ENCODE measurements at places on chromosomes 11 and 22.

DNA sequence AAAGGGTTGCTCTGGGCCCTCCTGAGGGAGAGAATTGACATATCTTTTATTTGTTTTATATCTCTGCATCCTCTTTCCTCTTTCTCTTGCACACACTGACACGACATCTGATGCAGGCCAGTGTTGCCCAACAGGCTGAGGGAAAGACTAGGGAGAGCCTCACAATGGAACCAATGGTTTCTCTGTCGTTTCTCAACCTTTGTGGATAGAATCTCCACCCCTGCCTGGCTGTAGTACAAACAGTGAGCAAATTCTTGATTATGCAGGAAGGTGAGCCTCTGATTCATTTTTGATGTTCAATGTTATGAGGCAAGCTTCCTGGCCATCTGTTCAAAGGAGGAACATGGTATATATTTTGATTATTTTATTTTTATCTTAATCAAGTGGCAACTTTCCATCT is 49.8 kb upstream of the PLET1 start:
- H3K27ac ChIP-seq: no peak overlapping the region
- no peaks in the 10 kb centered on the region for H3K4me1 ChIP-seq
- no peaks in the 10 kb centered on the region for H3K27me3 ChIP-seq
- H3K36me3 ChIP-seq: peaks cover 29% of the 10 kb centered on the region
- DNase-seq: no peak
- H3K4me3 ChIP-seq: no peak overlapping the region

DNA sequence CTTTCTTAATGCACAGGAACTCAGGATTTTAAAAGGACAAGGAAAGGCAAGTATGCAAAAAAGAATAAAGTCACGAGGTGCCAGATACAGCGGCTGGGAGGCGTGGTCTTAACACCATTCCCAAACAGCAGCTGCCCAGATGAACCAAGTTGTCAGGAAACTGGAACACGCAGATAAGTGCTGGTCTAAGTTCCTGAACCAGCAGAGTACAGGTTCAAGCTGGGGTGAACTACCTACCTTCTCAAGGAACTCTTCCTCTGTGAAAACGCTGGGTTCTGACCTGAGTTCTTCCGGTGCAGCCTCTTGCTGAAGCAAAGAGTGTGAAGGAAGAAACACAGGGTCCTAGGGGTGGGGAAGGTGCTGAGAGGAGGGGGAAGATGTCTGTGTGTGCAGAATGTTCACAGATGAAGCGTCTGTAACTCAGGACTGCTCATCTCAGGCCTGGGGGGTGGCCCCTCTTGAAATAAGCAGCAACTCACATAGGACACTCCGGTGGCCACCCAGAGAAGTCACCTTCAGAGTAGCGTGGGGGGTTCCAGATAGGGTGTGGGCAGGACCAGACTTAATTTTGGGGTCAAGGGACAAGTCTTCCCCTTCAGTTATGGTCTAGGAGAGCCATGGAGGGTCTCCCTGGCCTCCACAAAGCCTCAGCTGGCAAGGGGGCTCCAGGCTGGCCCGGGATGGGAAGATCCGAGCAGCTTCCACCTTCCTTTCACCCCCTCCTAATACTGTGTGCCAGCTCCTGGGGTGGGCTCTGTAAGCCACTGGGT is 3.2 kb downstream of the TPST2 start:
- no peaks in the 10 kb centered on the region for H3K36me3 ChIP-seq
- H3K4me3 ChIP-seq: no peak overlapping the region
- H3K4me1 ChIP-seq: no peaks in the 10 kb centered on the region
- H3K27me3 ChIP-seq: no peaks in the 10 kb centered on the region
- no peak overlapping the region for H3K27ac ChIP-seq

- H3K4me3 ChIP-seq: no peak overlapping the region
- DNase-seq: no peak
- H3K27ac ChIP-seq: no peak overlapping the region
- H3K4me1 ChIP-seq: no peaks in the 10 kb centered on the region
- no peaks in the 10 kb centered on the region for H3K27me3 ChIP-seq
Measured at GRCh38 chr22:37716708-37717107, 19.9 kb downstream of the TRIOBP start.

GRCh38 chr11:132632641-132633124 is 899.6 kb downstream of the OPCML start:
- no peak overlapping the region for H3K27ac ChIP-seq
- no peaks in the 10 kb centered on the region for H3K4me1 ChIP-seq
- no peaks in the 10 kb centered on the region for H3K27me3 ChIP-seq
- no peaks in the 10 kb centered on the region for H3K36me3 ChIP-seq
- H3K4me3 ChIP-seq: no peak overlapping the region
- DNase-seq: no peak

- no peak for DNase-seq
- no peaks in the 10 kb centered on the region for H3K4me1 ChIP-seq
- H3K36me3 ChIP-seq: no peaks in the 10 kb centered on the region
- no peak overlapping the region for H3K27ac ChIP-seq
Measured at GRCh38 chr11:67095214-67095507, 23.9 kb upstream of the KDM2A start.

- H3K36me3 ChIP-seq: no peaks in the 10 kb centered on the region
- DNase-seq: no peak
- H3K27ac ChIP-seq: no peak overlapping the region
Measured at GRCh38 chr22:48709976-48710375, 1117.7 kb downstream of the BRD1 start.

DNA sequence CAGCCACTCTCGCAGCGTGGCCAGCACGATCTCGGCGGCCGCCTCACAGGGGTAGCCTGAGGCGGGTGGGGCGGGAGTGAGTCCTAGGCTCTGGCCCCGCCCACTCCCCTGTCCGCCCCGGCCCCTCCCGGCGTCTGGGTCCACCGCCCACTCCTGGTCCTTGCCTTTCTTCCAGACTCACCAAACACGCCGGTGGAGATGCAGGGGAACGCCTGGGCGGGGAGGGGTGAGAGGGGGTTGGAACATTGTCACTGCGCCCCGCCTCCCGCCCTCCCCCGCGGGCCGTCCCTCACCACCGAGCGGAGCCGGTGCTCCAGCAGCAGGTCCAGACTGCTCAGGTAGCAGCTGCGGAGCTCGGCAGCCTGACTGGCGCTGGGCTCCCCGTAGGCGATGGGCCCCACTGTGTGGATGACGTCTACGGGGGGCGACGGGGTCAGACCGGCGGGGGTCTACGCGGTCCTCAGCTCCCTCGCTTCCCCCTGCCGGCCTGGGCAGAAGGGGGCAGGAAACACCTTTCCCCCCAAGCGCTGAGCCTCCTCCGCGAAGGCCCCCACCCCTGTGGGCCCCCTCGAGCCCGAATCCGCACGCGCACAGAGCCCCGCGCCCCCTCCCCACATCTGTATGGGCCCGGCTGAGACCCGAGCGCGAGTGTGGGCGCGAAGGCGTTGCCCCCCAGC is 13.2 kb downstream of the OTUB1 start:
- H3K27me3 ChIP-seq: no peaks in the 10 kb centered on the region
- H3K4me3 ChIP-seq: no peak overlapping the region
- DNase-seq: no peak
- no peaks in the 10 kb centered on the region for H3K36me3 ChIP-seq
- H3K27ac ChIP-seq: peak overlapping the region; percentile 49
- peaks cover 23% of the 10 kb centered on the region for H3K4me1 ChIP-seq

DNA sequence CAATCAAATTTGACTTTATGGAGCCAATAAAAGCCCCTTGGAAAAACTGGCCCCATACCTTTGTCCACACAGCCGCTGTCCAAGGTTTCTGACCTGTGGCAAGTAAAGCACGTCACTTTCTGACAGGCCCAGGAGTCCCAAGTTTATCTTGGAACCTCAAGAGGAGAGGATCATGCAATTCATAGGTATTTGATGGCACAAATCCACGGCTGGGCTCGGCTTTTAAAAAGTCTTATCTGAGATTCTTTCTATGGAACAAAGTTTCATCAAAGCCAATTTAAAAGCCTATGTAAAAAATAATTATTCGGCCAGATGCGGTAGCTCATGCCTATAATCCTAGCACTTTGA is 13.6 kb downstream of the TMEM138 start:
- H3K4me3 ChIP-seq: no peak overlapping the region
- peaks cover 22% of the 10 kb centered on the region for H3K4me1 ChIP-seq
- no peak overlapping the region for H3K27ac ChIP-seq
- peak; percentile 36 for DNase-seq
- H3K36me3 ChIP-seq: no peaks in the 10 kb centered on the region

- H3K4me1 ChIP-seq: no peaks in the 10 kb centered on the region
- no peak overlapping the region for H3K4me3 ChIP-seq
- no peaks in the 10 kb centered on the region for H3K27me3 ChIP-seq
- DNase-seq: no peak
- H3K36me3 ChIP-seq: no peaks in the 10 kb centered on the region
Measured at GRCh38 chr11:32311346-32312065, 123.8 kb downstream of the WT1 start.

DNA sequence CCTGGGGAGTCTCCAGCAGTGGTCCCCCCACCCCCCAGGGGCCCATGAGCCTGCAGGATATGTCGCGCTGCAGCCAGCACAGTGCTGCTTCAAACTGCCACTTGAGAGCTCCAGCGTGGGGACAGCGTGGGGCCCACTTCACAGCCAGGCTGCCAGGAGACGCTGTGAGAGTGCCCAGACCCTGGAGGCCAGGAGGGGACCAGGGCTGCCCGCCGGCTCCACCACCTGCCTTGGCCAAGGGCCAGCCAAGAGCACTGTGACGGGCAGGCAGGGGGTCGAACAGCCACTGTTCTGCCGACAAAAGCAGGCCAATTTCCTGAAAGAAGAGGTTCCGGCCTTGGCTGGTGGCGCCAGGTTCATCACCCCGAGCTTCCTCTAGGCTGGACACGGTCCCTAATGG is 60.2 kb downstream of the FLRT1 start:
- H3K27me3 ChIP-seq: no peaks in the 10 kb centered on the region
- peak overlapping the region; percentile 83 for H3K27ac ChIP-seq
- H3K4me3 ChIP-seq: no peak overlapping the region
- H3K36me3 ChIP-seq: no peaks in the 10 kb centered on the region
- no peak for DNase-seq
- no peaks in the 10 kb centered on the region for H3K4me1 ChIP-seq

- no peak overlapping the region for H3K27ac ChIP-seq
- DNase-seq: no peak
- H3K4me1 ChIP-seq: peaks cover 53% of the 10 kb centered on the region
- H3K36me3 ChIP-seq: peaks cover 5% of the 10 kb centered on the region
- H3K4me3 ChIP-seq: no peak overlapping the region
- no peaks in the 10 kb centered on the region for H3K27me3 ChIP-seq
Measured at GRCh38 chr11:65442842-65443331, 20.3 kb downstream of the NEAT1 start.

DNA sequence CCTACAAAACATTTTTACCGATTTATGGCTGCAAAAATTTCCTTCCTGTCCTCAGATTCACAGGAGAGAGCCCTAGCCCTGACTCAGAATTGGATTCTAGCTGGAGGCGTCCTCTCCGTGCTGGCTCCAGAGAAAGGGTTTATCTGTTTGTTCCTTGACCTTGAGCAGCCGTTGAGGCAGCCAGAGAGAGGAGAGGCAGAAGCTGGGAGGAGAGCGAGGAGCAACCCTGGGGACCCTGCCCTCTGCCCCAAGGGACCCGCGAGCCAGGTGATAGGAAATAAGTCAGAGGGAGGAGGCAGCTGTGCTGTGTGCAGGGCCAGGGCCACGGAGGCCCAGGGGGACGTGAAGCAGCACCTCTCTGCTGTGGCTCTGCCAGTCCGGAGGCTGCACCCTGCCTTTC is 75.6 kb downstream of the IGLL1 start:
- no peaks in the 10 kb centered on the region for H3K4me1 ChIP-seq
- H3K4me3 ChIP-seq: no peak overlapping the region

DNA sequence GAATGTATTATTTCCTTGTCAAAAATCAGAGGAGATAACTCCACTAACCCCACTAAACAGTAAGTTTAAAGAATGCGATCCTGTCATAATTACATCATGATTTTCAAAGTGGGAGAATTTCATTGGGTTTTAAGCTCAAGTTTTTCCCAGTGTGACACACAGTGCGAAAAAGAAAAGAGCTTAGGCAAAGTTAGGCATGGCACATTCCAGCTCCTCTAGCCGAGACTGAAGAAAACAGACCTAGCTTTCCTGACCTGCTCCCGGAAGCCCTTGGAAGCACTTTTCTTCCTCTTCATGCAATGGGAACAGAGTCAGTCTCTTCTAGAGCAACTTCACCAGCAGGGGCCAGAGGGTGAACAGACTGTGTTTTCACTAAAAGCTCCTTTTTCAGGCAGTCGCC is 76.6 kb upstream of the AKIP1 start:
- H3K27me3 ChIP-seq: no peaks in the 10 kb centered on the region
- no peak overlapping the region for H3K27ac ChIP-seq
- no peak overlapping the region for H3K4me3 ChIP-seq
- H3K4me1 ChIP-seq: no peaks in the 10 kb centered on the region
- no peak for DNase-seq

GRCh38 chr11:99505831-99506230 is 485.1 kb downstream of the CNTN5 start:
- no peak overlapping the region for H3K27ac ChIP-seq
- H3K36me3 ChIP-seq: no peaks in the 10 kb centered on the region
- H3K4me1 ChIP-seq: no peaks in the 10 kb centered on the region
- H3K4me3 ChIP-seq: no peak overlapping the region
- no peaks in the 10 kb centered on the region for H3K27me3 ChIP-seq

GRCh38 chr22:43013355-43014315 is 1.3 kb downstream of the PACSIN2 start:
- H3K4me3 ChIP-seq: peak overlapping the region; percentile 89
- H3K4me1 ChIP-seq: no peaks in the 10 kb centered on the region
- H3K27ac ChIP-seq: no peak overlapping the region
- no peak for DNase-seq
- no peaks in the 10 kb centered on the region for H3K36me3 ChIP-seq

DNA sequence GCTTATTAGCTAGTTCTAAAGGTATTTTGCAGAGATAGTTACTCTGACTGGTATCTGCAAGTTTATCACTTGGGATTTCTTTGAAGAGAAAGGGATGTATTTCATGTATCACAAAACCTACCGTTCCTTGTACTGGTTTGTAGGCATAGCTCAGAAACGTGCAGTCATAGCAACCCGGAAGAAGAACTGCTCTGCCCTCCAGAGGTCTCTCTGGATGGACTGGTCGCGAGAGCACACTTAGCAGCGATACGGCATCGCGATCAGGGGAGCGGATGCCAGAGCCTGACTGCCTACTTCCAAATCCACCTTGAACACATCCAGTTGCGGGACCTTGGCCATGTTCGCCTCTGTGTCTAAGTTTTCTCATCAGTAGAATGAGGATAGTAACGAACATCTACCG is 143.3 kb downstream of the WNT7B start:
- no peak overlapping the region for H3K4me3 ChIP-seq
- H3K36me3 ChIP-seq: no peaks in the 10 kb centered on the region
- no peaks in the 10 kb centered on the region for H3K4me1 ChIP-seq
- H3K27ac ChIP-seq: no peak overlapping the region

Measured in tibial nerve (tissue), 4 donors.